HCT116 (cell line): ENCODE measurements at places on chromosomes 16 and 17. TPM values are rescaled to one million over a fixed set of nuclear protein-coding genes. Genes with fewer than 3 reads are reported as not detected.
A peak's percentile ranks its signal among the peaks of the same experiment; 100 is the strongest.

DNA sequence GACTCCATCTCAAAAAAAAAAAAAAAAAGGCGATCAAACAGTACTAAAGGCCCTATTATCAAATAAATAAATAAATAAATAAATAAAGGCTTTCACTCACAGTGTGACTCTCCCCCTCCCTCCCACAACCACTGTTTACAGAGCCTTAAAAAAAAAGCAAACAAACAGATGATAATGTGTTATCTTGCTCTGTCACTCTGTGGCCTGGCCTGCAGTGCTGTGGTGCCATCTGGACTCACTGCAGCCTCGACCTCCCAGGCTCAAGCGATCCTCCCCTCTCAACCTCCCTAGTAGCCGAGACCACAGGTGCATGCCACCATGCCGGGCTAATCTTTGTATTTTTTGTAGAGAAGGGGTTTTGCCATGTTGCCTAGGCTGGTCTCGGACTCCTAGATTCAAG, 8.1 kb upstream of the NAGLU start:
- H3K36me3 ChIP-seq, result no peaks in the 10 kb centered on the region
- no peaks in the 10 kb centered on the region for H3K27me3 ChIP-seq
- peaks cover 29% of the 10 kb centered on the region for H3K4me1 ChIP-seq
- DNase-seq, result no peak

DNA sequence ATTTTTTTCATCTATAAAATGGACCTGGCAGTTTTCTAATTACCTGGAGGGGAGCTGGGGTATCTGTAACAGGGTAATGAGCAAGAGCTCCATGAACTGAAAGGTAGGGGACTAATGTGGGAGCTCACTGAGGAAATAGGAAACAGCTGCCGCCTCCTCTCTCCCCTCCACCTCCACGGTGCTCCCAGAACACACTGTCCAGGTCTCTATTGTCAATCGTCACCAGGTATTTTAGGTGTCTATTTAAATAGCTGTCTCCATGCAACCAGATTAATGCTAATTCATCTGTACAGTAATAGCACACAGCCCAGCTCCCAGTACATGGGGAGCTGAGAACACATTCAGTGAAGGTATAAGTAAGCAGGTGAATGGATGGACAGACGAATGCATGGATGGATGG, 233.3 kb downstream of the GRIN2A start:
- H3K27ac ChIP-seq, result no peak overlapping the region
- no peak for DNase-seq
- no peak overlapping the region for H3K4me3 ChIP-seq
- H3K36me3 ChIP-seq, result no peaks in the 10 kb centered on the region
- H3K27me3 ChIP-seq, result peaks cover 20% of the 10 kb centered on the region; the same call in 1 of the 2 replicates

DNA sequence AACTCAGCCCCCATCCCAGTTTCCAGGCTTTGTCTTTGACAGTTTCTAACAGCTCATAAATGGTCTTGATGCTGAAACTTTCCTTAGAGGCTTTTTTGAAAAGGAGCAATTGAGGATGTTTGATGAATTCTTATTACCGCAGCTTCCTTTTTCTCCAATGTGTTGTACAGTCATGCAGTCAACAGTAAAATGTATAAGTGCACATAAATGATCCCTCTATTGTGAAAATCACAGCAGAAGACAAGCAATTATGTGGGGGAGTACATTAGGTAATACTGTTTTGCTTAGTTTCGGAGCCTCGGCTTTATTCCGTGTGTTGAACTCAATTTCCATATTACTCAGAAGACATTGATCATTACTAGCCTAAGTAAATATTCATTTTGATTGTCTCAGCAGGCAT, 673.7 kb downstream of the CDH8 start:
- DNase-seq, result no peak
- H3K36me3 ChIP-seq, result no peaks in the 10 kb centered on the region

DNA sequence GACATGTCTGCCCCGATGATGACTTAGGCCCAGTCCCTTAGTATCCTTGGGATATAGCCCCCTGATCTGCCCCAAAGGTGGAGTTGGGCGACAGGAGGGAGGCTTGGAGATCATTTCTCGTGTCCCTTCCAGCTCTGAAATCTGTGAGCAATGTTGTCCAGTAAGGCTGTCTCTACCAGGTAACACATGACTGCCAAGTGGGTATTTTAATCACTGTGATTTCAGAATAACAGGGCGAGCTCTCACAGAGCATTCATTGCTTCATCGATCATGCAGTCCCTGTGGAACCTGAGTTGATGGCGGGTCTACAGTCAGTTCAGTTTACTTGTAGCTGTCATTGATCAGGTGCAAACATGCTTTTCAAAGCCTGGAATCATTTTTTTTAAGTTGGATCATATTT, 39.2 kb downstream of the KSR1 start:
- H3K27ac ChIP-seq, result no peak overlapping the region
- H3K4me3 ChIP-seq, result no peak overlapping the region
- DNase-seq, result no peak
- H3K36me3 ChIP-seq, result no peaks in the 10 kb centered on the region
- no peaks in the 10 kb centered on the region for H3K27me3 ChIP-seq
- peaks cover 26% of the 10 kb centered on the region for H3K4me1 ChIP-seq

SALL1 gene
- not detected for total RNA-seq

- no peak overlapping the region for H3K27ac ChIP-seq
- H3K4me3 ChIP-seq, result no peak overlapping the region
- H3K4me1 ChIP-seq, result peaks cover 32% of the 10 kb centered on the region
- no peak for DNase-seq
These were observed 3.1 kb downstream of the CACNB1 start for GRCh38 chr17:39194089-39194984.

GRCh38 chr16:47392081-47392480, 68.8 kb downstream of the ITFG1 start:
- no peaks in the 10 kb centered on the region for H3K36me3 ChIP-seq
- H3K27ac ChIP-seq, result no peak overlapping the region
- H3K27me3 ChIP-seq, result no peaks in the 10 kb centered on the region
- H3K4me3 ChIP-seq, result no peak overlapping the region

TBX6 gene
- total RNA-seq, result 1.4 TPM

DNA sequence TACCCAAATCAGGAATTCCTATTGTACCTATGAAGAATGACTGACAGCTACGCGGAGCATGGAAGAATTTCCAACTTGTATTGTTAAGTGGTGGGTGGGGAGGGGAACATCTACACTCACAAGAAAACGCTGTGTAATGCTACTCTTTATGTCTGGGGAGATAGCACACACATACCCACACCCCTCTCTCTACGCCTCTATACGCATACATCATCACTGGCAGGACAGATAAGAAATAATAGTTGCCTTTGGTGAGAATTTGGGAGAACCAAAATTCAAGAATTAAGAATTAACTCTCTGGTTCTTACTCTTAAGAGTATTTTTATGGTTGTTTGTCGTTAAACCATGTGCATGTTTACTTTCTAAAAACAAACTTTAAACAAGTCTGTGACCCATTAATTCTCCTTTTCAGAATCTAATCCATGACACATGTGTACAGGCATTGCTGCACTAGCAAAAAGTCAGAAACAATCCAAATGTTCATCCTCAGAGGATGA, 33.9 kb downstream of the CREBBP start:
- H3K4me3 ChIP-seq, result no peak overlapping the region
- DNase-seq, result no peak
- peaks cover 7% of the 10 kb centered on the region; the same call in 1 of the 2 replicates for H3K36me3 ChIP-seq
- no peaks in the 10 kb centered on the region for H3K4me1 ChIP-seq

TMEM11 gene
- 31.0 TPM for total RNA-seq

DNA sequence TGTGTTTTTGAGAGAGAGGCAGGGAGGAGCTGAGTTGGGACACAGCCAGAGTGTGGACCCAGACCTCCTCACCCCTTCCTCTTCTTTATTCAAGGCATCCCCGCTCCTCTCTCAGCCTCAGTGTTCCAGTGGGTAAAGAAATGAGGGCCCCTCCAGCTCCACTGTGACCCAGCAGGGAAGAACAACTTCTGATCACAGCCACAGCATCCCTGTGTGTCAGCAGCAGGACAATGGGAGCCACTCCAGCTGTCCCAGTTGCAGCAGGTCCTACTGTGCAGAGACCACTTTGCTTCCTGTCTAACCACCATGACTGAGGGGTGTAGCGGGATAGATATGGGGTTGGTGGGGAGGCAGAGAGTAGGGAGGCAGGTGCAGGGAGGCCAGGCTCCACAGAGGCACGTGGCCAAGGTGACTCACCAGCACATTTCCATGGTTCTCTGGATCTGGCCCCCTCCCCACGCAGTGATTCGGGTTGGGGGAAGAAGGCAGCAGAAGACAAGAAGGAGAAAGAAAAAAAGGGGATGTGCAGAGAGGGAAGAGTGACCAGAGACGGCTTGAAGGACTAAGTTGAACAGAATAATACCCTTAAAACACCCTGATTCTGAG, 24.5 kb downstream of the PIK3R5 start:
- H3K27me3 ChIP-seq, result no peaks in the 10 kb centered on the region
- DNase-seq, result no peak
- no peak overlapping the region for H3K4me3 ChIP-seq
- no peak overlapping the region for H3K27ac ChIP-seq
- H3K36me3 ChIP-seq, result no peaks in the 10 kb centered on the region
- no peaks in the 10 kb centered on the region for H3K4me1 ChIP-seq

DNA sequence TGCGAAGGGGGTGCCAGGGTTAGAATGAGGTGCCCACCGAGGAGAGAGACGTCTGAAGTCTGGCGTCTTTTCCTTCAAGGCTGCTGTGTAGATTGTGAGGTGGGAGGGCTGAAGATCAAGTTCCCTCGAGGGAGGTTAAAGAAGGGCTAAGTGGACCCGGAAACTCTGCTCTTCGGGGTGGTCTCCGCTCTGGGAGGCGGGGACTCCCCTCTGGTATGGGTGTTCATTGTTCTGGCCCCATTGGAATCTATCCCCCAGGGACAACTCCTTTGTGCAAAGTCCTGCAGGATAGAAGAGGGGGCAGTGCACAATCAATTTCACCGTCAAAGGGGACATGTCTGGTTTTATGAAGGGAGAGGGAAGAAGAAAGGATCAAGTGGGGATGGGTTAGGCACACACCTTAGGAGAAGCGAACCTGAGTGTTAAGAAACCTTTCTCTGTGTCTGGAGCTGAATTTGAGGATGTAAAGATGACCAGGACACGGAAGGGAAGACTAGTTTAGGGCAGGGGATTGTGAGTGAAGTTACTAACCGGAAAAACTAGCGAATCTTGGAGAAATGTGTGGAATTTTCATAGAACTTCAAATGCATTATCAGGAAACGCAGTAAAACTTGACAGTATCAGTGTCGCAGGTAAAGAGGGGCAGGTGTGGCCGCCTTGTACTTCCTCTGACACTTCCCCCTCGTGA, 809 bp upstream of the RAB34 start:
- peaks cover 28% of the 10 kb centered on the region for H3K4me1 ChIP-seq
- peak overlapping the region; percentile 99 for H3K4me3 ChIP-seq
- DNase-seq, result no peak

TLCD3B gene
- total RNA-seq, result 1.0 TPM

DNA sequence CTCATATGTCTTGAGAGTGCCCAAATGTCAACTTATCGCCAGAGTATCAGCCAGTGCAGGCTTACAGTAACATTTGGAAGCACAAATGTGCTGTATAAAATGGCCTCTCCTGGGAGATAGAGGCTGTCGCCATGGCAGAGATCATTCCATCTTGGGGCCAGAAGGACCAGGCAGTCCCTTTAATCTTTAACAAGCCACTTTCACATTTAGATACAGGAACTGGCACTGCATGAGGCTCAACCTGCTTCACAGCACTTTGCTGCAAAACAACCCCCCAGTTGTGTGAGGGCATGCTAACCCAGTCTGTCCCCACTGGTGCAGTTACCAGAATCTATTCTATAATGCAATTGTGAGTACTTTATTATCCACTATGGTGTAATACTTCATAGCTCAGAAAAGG, 4.7 kb upstream of the RFFL start:
- H3K27me3 ChIP-seq, result no peaks in the 10 kb centered on the region
- H3K36me3 ChIP-seq, result 0 out of 2 replicates have a peak, but pooled peaks cover 4% of the 10 kb centered on the region
- DNase-seq, result no peak
- peaks cover 34% of the 10 kb centered on the region for H3K4me1 ChIP-seq

DNA sequence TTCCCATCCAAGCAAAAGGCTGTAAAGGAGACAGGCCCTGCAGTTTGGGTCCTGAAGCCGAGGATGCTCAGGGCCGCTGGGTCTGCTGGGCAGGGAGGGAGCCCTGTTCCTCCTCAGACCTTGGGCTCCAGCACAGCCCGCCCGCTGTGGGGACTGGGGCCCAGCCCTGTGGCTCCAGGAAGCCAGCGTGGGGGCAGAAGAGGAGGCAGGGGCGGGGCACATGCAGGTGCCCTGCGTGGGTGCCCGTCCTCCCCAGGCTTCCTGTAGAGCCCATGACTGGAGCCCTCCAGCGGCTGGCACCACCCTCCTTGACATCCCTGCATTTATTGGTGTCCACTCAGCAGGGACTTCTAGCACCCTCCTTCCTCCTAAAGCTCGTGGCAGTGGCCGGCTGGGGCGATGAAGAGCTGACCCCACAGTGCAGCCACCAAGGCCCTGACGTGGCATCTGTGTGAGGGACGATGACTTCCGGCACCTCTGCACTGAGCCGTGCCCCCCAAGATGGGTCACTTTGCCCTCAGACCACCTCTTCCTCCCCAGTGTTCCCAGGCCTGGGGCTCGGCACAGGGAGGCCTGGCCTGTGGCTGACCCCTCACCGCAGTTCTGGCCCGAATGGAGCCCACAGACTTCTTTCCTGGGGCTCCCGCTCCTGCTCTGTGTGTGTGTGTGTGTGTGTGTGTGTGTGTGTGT, 9.9 kb downstream of the PRSS27 start:
- no peak overlapping the region for H3K27ac ChIP-seq
- H3K27me3 ChIP-seq, result no peaks in the 10 kb centered on the region
- no peak for DNase-seq
- no peak overlapping the region for H3K4me3 ChIP-seq

DNA sequence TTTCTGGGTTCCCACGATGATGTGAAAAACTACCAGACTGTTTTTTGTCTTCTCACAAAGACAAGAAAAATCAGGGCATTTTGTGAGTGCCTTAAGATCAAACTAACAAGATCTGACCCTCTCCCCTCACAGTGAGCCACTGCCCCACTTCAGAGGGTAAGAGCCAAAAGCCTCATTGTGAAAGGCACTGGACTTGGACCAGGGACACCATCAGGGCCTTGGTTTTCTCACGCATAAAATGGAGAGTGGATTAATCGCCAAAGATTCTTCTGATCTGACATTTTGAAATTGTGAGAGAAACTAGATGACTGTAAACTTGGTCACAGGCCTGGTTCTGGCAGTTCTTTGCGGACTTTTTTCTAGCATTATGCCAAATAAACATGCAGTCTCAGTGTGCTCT, 21.0 kb upstream of the ENDOV start:
- H3K27ac ChIP-seq, result no peak overlapping the region
- H3K27me3 ChIP-seq, result no peaks in the 10 kb centered on the region
- H3K36me3 ChIP-seq, result 0 out of 2 replicates have a peak, but pooled peaks cover 5% of the 10 kb centered on the region
- DNase-seq, result no peak

EXOC3L1 gene
- total RNA-seq, result 0.30 TPM

- no peaks in the 10 kb centered on the region for H3K27me3 ChIP-seq
- H3K4me1 ChIP-seq, result peaks cover 23% of the 10 kb centered on the region
- no peak for DNase-seq
- H3K27ac ChIP-seq, result no peak overlapping the region
- no peak overlapping the region for H3K4me3 ChIP-seq
These were observed 109.1 kb downstream of the MSI2 start for GRCh38 chr17:57365420-57365819.

ATP2C2 gene
- total RNA-seq, result 20.3 TPM
